A549 treated with CORT108297 at 1 μM for 4 hours (cell line): ENCODE measurements at places on chromosomes 2 and 18. TPM values are rescaled to one million over a fixed set of nuclear protein-coding genes. Genes with fewer than 3 reads are reported as not detected.

The SLC23A3 gene
- 0.47 to 1.0 TPM (median 0.72 TPM) in 5 replicates for total RNA-seq

The PAIP2B gene
- total RNA-seq: 0.25 to 0.35 TPM (median 0.27 TPM) in 5 replicates

The FAM228A gene
- total RNA-seq: not detected in 5 replicates

The PKDCC gene
- total RNA-seq: 17.1 to 27.3 TPM (median 23.7 TPM) in 5 replicates

The LIPG gene
- 0.02 to 0.32 TPM (median 0.19 TPM) in 5 replicates for total RNA-seq

The ABI2 gene
- total RNA-seq: 43.5 to 64.5 TPM (median 61.4 TPM) in 5 replicates

The RSAD2 gene
- total RNA-seq: 0.17 to 0.89 TPM (median 0.25 TPM) in 5 replicates

The CEP192 gene
- 6.9 to 9.2 TPM (median 8.6 TPM) in 5 replicates for total RNA-seq

The REG3G gene
- not detected in 5 replicates for total RNA-seq

The REV1 gene
- 8.8 to 11.9 TPM (median 10.7 TPM) in 5 replicates for total RNA-seq

The STK16 gene
- total RNA-seq: 28.6 to 30.9 TPM (median 30.0 TPM) in 5 replicates

The FSIP2 gene
- not detected in 5 replicates for total RNA-seq

The SERPINB7 gene
- 1.5 to 2.7 TPM (median 2.3 TPM) in 5 replicates for total RNA-seq

The TCF7L1 gene
- total RNA-seq: 6.7 to 9.5 TPM (median 9.2 TPM) in 5 replicates

The RUFY4 gene
- not detected in 5 replicates for total RNA-seq

The ALPI gene
- not detected in 5 replicates for total RNA-seq

The GPR45 gene
- not detected in 5 replicates for total RNA-seq

The ZNF385B gene
- 0.20 to 0.21 TPM in 2 of 5 replicates, not detected in the others for total RNA-seq

The C2orf66 gene
- total RNA-seq: 0.06 to 0.13 TPM (median 0.07 TPM) in 3 of 5 replicates, not detected in the others

The PARD3B gene
- total RNA-seq: 0.77 to 1.1 TPM (median 0.93 TPM) in 5 replicates

The ZAP70 gene
- 0.03 to 0.15 TPM in 2 of 5 replicates, not detected in the others for total RNA-seq

The DOK6 gene
- total RNA-seq: not detected in 5 replicates

The MEP1B gene
- total RNA-seq: 0.06 to 0.14 TPM (median 0.07 TPM) in 3 of 5 replicates, not detected in the others
